ENCODE measurements at places on chromosomes 12 and 14. TPM values are rescaled to one million over a fixed set of nuclear protein-coding genes. Genes with fewer than 3 reads are reported as not detected.
A peak's percentile ranks its signal among the peaks of the same experiment; 100 is the strongest.

ACRBP gene
- 2.7 TPM for total RNA-seq

PTPRO gene
- total RNA-seq, result 3.7 TPM

TGFB3 gene
- not detected for total RNA-seq

CD163L1 gene
- 0.22 TPM for total RNA-seq

DNA sequence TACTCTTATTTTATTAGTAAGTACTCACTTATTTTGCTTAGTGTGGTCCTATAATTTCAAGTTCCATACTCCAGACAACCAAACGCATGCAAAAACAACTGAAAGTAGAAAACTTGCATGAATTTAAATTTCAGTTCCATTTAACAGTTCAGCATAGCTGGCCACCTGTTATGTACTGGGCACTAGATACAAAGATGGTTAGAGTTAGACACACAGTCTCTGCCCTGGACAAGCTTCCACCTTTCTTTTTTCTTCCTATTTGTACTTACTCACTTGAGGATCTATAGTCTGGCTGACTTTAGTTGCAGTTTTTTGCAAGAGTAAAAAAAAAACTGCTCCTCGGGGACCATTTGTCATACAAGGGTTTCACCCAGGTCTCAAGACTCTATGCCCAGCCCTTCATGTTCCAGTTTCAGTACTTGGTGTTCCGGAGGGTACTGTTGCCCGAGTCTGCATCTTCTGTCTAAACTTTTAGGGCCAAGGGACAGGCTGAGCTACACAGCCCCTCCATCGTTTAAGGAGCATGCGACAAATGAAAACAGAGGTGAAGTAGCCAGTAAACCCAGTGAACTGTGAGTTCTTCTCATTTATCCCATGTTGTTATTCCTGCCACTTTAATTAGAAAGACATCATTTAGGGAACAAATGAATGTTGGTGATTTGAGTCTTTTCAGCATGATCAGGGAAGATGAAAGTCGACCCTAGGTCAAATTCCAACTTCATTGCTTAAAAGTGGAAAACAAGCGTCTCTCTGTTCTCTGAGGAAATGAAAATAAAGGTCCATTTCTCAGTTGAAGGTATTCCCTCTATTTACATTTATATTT lies 22.3 kb downstream of the RPGRIP1 start:
- H3K36me3 ChIP-seq, result no peaks in the 10 kb centered on the region
- no peak for DNase-seq
- peaks cover 11% of the 10 kb centered on the region for H3K4me1 ChIP-seq
- peaks cover 18% of the 10 kb centered on the region for H3K27me3 ChIP-seq
- no peak overlapping the region for H3K27ac ChIP-seq

DNA sequence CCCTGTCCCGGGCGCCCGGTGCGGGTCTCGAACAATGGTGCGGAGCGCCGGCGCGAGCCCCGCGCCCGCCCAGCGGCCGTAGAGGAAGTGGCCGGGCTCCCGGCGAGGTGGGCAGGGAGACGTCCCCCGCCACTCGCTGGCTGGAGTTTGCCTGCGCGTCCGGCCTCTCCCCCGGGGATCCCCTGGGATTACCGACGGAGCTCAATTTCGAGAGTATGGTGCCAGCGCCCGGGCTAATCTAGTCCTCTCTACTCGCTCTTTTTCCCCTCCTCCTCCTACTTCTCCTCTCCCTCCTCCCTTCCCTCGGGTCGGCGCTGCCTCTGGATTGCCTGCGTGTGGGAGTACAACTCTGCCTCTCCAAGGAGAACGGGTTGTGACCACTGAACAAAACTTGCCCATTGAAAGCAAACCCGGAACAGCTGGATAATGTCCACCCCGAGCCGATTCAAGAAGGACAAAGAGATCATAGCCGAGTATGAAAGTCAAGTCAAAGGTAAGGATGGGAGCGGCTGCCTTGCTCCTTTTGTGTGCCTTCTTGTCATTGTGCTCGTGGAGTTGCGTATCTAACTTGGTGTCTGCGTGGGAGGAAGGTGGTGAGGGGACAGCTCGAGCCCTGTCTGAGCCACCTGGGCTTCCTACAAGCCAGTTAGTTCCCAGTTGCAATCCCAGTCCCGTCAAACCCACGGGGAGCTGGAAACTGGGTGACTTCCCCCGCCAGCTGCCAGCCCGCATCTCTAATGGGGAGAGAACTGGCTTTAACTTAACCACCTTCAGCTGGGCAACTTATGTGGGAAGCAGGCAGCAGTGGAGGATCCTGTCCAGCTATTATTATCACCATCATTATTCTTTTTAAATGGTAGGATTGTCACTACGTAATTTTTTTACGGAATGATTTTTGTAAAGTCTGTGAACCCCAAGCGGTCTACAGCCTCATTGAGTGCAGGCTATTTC lies at the start of gene SRGAP1:
Gene SRGAP1 (plus strand): TSS at position 310 of the 951 bp plus-strand sequence. CDS start 117 bp downstream, at position 427.
- peaks cover 12% of the 10 kb centered on the region for H3K27me3 ChIP-seq
- no peaks in the 10 kb centered on the region for H3K36me3 ChIP-seq
- peak; percentile 10 for DNase-seq
- H3K4me3 ChIP-seq, result peak within 1 kb of the TSS; percentile 91
- H3K27ac ChIP-seq, result no peak within 1 kb of the TSS
- H3K4me1 ChIP-seq, result peaks cover 9% of the 10 kb centered on the region

DNA sequence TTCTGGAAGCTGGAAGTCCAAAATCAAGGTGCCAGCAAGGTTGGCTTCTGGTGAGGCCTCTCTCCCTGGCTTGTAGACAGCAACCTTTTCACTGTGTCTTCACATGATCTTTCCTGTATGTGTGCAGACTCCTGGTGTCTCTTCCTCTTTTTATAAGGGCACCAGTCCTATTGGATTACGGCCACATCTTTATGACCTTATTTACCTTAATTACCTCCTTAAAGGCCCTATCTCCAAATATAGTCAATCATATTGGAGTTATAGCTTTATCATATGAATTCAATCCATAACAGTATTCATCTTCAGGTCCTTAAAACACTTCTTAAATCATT lies 21.2 kb upstream of the GARIN2 start:
- no peak for DNase-seq
- H3K27ac ChIP-seq, result no peak overlapping the region
- H3K4me3 ChIP-seq, result no peak overlapping the region
- no peaks in the 10 kb centered on the region for H3K4me1 ChIP-seq

Measured in neural progenitor cell (in vitro differentiated cells).